ENCODE measurements at places on chromosomes 2 and 18.

- no peak for DNase-seq
Measured at GRCh38 chr2:223970343-223971128, 13.3 kb downstream of the MRPL44 start.

DNA sequence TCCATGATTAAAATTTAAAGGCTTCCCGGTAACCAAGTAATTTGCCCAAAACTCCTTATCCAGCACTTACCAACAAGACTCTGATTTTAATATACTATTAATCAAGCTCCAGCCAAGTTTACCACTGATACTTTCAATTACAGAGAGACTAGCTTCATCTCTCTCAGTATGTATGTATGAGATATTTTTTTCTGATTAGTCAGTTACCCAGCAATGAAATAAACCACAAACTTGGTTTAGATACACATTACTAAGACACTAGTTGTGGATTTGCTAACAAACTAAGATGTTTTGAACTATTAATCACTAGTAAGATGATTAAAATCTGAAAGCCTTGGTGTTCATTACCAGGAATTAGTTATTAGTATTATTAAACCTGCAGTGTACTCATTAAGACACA, 1272.2 kb upstream of the ACVR2A start:
- no peak for DNase-seq

DNA sequence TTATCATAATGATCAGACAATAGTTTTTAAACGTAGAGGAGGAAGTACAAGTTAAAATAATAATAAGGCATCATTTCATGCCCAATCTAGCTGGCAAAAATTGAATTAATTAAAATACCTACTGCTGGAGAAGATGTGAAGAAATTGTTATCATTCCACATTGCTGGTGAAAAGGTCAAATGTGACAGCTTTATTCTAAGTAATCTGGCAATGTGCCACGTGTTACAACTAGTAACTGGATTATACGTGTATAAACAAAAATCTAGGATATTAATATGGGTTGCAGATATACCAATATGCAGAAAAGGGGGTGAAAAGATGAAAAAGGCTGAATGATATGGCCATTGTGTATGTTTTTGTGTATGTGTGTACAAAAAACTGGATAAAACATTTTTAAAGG, 32.4 kb downstream of the SMAD2 start:
- no peak for DNase-seq

- no peak for DNase-seq
Measured at GRCh38 chr2:239829326-239829725, 195.8 kb downstream of the NDUFA10 start.

DNA sequence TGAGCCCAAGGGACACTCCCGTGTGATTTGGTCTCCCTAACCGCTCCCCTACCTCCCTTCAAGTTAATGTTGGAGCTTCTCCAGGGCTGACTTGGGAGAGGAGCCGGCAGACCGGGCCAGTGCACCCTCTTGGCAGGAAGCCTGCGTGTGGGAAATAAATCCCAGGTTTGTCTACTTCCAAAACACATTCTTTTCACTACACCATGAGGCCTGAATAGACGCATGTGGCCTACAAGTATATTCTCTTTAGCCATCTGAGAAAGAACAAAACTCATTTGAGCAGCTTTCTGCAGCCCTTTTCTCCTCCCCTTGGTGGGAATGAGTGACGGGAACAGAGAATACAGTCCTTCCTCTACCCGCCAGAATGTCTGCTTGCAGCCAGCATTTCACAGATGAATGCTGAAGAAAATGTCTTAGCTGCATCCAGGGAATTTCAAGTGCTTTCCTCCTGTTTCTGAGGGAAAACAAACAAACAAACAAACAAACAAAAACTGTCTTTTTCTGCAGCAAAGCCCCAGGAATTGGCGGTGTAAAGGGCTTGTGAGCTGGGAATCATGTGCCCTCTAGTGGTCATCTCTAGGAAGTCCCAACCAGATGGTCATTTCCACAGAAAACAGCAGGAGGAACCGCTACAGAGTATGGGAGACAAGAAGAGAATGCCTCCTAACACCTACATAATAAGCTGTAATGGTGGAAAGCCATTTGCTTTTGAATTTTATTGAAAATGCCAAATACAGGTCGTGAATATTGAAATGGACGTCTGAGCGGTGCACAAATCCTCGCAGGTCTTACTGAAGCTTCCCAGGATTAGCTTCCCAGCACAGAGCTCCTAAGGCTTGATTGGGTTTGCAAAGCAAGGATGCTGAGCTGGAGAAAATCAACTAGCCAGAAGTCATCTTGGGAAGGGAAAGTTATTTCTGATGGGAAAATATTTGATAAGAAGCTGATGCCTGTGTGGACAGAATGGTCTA, 41.2 kb upstream of the DAPL1 start:
- DNase-seq: peak; percentile 64

- peak; percentile 62 for DNase-seq
Measured at GRCh38 chr2:173872714-173873113, 92.5 kb downstream of the SP3 start.

GRCh38 chr2:217199255-217199630, 339.4 kb upstream of the TNP1 start:
- DNase-seq: no peak

- no peak for DNase-seq
Measured at GRCh38 chr2:24380820-24381219, 20.5 kb upstream of the ITSN2 start.

GRCh38 chr2:12767996-12768624, 51.4 kb downstream of the TRIB2 start:
- DNase-seq: no peak

DNA sequence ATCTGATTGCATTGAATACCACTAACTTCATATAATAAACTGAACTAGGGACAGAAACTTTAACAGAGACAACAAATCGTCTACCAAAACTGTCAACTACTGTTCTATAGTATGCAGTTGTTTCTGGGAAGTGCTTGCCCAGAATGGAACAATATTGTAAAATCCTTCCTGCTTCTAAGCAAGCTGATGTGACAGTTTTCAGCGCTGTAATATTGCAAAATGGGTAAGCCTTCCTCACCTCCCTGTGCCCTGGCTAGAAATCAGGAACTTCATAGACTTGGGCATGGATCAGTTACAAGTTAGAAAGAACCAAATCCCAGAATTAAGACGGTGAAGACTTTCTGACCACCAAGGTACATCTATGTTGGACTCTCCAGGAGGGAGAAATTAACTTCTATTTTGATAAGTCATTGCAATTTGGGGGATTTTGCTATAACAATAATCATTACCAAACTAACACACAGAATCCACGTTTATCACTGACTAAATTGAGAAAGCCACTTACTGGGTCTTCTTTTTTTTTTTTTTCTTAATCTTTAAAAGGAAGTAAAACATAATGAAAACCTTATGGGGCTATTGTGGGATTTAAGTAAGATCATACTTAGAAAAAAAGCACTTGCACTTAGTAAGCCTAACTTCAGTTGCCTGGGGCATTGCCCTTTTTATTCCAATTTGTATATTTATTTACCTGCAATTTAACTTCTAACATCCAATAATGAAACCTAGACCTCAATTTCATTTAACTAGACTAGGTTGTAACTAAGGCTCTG, 261.5 kb downstream of the TRIB2 start:
- DNase-seq: no peak

GRCh38 chr2:168149986-168150385, 97.4 kb downstream of the STK39 start:
- no peak for DNase-seq

DNA sequence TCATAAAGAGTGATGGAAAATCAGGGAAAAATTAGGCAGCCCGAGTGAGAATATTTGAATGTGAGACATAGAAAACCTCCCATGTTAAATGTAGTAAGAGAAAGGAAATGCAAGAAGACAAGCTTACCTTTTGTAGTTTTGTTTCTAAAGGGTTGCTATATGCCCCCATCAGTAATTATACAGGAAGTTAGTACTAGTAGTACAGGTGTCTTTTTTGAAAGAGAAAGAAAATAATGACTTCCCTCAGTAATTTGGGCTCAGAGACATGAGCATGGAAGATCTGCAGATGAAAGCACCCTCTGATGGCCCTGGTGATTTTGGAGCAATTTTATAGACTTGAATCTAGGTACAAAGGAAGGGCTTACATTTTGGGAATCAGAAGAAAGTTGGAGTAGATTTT, 80.8 kb downstream of the RHBDD1 start:
- DNase-seq: no peak

DNA sequence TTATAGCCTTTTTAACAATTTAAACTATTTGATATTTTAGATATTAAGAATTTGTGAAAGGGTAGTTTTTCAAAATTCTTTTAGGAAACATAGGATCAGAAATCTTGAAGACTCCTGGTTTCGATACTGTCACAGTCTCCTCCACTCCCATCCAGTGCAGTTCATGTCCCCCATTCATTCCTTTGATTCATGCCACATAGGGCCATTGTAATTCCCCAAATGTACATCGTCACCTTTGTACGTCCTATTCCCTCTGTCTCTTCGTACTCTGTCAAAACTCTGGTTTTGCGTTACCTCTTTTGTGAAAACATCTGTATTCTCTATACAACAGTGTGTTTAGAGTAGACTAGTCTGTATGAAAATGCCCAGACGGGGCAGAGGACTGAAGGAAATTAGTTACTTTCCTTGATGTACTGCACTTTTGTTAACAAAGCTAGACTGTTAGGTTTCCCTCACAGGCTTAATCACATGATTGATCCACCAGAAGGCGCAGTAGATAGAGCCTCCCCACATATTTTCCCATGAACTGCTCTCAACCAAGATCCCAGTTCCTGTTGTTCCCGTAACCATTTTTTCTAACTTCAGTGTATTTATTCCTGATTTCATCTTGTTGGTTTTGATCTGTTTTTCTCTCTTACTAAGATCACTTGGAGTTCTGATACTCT, 2.5 kb downstream of the MRPL35 start:
- DNase-seq: no peak

- DNase-seq: no peak
Measured at GRCh38 chr2:127421116-127421800, 3.0 kb downstream of the PROC start.

- no peak for DNase-seq
Measured at GRCh38 chr2:212379103-212379502, 159.5 kb downstream of the ERBB4 start.

GRCh38 chr2:232496501-232497270, 9.1 kb upstream of the ECEL1 start:
- no peak for DNase-seq

GRCh38 chr2:169175112-169175511, 105.7 kb downstream of the DHRS9 start:
- no peak for DNase-seq

DNA sequence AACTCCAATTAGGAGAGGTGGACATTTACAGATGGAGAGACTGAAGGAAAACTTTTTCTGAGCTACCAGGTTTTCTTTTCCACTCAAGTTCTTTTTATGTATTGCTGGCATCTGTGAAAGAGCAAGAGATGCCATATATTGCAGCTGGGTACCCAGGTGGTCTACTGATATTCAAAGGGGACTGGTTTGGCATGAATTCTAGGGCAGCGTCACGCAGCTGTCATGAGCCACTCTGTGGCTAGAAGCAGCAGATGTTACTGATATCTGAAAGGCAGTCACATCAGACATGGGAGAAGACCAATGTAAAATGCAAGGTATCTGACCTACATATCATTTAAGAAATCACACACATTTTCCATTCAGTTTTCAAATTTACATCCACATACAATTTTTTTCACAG, 408.8 kb downstream of the GALNT13 start:
- DNase-seq: no peak

DNA sequence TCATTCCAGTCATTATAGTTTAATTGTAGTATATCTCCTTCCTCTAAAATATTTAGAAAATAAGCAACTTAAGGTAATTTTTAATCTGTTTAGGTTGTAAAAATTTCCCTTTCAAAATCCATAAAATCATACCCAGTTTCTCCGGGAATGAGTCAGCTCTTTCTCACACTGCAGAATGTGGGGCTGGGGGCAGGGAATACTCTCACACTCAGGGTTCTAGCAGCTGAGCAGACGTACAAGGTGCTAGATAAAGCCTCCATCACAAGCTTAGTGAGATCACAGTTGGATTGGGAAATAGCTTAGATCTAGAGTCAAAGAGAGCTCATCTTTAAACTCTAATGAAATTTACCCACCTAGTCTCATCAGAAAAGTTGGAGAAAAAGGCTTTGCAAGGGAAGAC, 79.9 kb upstream of the FAM237A start:
- DNase-seq: no peak

DNA sequence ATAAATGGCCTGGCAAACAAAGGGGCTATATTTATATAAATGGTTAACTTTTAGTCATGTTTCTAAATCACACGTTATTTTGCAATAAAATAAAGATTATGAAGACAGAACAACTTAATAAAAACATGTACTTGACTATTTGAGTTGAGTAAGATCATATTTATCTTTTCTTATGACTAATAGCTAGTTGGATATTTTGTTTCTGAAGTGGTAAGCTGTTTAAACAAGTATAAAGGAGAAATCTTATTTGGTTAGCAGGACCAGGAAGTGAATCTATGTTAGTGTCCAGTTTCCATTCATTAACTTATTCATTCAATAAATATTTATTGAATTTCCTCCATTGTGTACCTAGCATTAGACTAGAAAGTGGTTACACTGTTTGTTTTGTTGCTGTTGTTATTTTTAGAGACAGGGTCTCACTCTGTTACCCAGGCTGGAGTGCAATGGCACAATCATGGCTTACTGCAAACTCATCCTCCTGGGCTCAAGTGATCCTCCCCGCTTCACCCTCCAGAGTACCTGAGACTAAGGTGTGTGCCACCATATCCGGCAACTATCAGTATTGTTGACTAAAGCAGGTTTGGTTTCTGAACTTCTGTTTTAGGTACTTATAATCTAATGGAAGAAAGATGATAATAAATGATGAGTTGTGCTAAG, 312.6 kb downstream of the DPP10 start:
- DNase-seq: no peak

DNA sequence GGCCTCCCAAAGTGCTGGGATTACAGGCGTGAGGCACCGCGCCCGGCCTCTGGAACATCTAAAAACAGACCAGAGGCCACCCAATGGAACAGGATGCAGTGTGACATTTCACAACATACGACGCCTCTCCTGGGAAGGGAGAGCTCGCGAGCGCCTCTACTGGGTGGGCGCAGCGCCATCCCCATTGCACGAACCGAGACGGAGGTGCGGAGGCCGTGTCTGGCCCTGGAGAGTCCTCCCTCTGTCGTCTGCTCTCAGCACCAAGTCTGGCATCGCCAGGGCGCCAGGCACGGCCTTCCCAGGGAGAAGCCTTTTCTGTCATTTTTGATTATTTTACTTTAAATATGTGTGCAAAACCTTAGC, 9.4 kb upstream of the GBX2 start:
- DNase-seq: no peak

- DNase-seq: no peak
Measured at GRCh38 chr2:46651363-46652099, 172.2 kb downstream of the TMEM247 start.

GRCh38 chr2:226740039-226740648, 59.5 kb downstream of the IRS1 start:
- no peak for DNase-seq

Measured in Caco-2 (cell line).